ENCODE measurements at places on chromosomes 7 and 10.

GRCh38 chr7:17362439-17363105 lies 64.1 kb downstream of the AHR start:
- no peak for DNase-seq

DNA sequence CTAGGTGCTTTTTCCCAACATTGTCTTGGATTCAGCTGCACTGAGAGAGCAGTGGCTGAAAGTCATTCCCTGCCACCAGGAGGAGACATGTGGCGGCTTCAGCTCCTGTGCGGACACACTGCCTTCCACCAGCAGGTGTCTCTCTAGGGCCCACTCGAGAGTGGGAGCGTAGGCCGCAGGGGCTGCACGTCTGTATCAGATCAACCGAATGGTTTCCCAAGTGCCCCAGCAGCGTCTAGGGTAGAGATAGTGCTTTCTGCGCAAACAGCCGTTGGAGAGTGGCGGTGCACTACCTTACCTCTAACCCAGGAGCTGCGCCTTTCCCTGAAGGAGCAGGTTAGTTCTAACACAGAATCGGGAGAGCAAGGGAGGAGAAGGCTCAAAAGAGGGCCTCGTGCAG lies 31.7 kb downstream of the PAPOLB start:
- DNase-seq = no peak

DNA sequence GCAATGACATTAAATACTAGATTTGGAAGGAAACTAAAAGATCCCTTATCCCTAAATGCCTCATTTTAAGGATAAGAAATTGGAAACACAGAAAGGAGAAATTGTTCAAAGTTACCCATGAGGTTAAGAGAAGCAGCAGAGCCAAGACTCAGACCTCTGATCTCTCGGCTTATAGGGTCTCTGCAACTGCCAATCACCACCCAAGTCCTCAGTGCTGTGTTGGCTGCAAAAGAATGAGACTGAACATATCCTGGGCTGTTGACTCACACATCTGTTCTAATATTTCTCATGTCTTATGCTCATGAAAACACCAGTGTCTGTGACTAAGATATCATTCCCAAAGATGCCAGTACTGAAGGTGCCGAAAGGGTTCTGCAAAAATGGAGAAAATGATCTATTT lies 153.3 kb downstream of the XPNPEP1 start:
- DNase-seq = no peak

DNA sequence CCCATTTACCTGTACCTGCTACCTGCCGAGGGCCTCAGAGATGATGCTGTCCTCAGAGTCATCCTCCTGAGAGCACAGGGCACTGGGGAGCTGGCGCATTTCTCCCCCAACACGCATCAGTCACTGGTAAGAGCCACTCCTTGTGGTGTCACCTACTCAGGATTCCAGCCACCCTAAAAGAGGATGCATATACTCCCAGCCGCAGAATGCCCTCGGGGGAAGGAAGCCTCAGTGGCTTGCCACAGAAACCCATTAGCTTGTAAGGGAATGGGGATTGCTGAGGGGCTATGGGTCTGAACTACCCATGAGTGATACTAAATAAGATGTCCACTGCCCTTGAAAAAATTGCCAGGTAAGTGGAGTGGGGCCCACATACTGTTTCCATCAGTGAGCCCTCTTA lies 279.2 kb downstream of the WDR11 start:
- no peak for DNase-seq

- no peak for DNase-seq
These were observed 69.0 kb downstream of the TAF3 start for GRCh38 chr10:7887174-7887816.

DNA sequence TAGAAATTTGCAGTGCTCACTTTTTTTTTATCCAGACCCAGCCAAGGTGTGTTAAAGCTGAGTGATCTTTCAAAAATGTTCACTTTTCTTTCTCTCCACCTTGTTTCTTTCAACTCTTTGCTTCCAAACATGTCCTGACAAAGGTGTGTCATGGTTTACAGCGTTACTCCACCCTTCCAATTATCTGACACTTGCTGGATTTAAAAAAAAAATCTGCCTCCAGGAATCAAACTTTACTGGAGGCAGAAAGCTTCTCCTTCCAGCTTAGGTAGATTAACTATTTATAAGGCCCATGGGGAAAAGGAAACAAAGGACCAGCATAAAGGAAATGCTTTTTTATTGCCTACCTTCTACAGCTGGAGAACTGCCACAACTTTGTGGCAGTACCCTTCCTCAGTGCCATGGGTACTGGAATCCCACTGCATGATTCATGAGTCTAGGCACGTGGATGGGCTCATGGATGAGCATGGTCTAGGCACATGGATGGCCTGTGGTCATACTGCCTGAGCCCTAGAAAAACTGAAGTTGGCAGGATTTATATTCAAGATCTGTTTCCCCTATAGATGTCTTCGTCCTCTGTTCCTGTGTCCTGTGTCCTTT lies at the start of gene COL17A1:
Gene COL17A1, minus strand, starts transcription at position 80 of the 600 bp plus-strand sequence. CDS start 5,207 bp downstream, outside the sequence.
- DNase-seq = no peak

GRCh38 chr7:93765475-93765874 lies 125.1 kb downstream of the TFPI2 start:
- DNase-seq = no peak

GRCh38 chr7:56291-56913 lies 136.0 kb upstream of the FAM20C start:
- no peak for DNase-seq

GRCh38 chr7:128781851-128782250 lies 6.3 kb upstream of the OPN1SW start:
- DNase-seq = no peak

DNA sequence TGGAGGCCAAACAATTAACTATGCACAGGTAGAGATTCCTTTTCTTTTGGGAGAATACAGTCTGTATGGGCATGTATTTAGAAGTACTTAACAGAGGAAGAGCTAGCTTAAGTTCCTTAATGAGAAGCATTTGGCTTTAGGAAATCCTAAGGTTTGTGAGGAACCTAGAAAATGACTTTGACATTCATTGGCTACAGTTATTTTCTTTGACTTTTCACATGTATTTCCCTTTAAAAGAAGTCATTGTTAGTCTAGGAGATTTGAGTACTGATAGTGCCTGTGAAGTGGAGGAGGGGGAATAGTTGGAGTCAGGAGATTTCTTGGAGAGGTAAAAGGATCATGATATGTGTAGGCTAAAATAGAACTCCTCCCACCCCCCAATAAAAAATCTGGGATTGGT lies 3.6 kb downstream of the HELLS start:
- DNase-seq = no peak

- no peak for DNase-seq
These were observed 47.5 kb downstream of the WIPF3 start for GRCh38 chr7:29853789-29854188.

DNA sequence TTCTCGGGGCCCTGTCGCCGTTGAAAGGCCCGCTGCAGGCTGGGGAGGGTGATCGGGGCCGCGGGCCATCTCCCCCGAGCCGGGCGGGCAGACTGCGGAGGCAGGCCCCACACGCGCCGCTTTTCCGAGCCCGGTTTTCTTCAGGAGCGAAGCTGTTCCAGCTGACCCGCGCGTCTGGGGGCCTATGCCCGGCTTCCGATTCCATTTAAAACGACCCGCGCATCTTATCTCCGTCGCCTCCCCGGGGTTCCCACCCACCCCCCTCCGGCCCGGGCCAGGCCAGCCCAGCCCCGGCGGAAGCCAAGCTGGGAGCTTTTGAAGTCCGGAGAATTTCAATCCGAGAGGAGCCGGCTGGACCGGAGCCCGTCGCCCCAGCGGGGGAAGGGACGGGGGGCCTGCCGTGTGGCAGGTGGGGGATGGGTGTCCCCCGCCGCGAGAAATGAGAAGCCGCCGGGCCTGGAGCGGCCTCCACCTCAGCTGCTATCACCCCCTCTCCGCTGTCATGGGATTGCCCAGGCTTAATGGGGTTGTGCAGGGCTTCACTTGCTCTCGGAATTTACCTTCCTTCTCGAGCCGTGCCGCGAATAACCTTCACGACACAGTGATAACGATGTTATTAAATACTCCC lies 3.1 kb upstream of the EVX1 start:
- no peak for DNase-seq

GRCh38 chr7:87106974-87107612 lies 45.2 kb upstream of the DMTF1 start:
- DNase-seq = no peak

GRCh38 chr10:12279281-12279680 lies 70.1 kb upstream of the CAMK1D start:
- no peak for DNase-seq

DNA sequence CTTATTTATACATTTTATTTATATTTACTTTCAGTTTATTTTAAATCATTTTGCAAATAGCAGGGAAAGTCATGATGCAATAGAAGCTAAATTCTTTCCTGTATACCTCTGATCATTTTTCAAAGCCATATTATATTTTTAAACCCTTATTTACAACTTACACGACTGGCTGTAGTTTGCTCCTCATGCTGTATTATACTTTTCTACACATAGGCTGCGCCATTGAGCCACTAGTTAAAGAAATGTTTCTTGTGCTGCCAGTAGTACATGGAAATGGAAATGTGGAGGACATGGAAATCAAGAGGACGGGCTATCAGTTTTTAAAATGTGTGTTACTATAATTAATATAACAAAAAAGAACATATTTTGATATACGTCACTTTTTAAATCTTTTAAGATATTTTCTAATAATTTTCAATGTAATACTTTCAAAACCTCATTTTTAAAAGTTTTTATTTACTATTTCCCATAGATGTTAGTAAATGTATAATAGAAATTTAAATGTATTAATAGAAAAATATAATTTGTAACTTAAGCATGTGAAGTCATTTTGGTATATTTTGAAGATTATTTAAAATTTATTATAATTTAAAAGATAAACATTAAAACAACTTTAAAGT lies 118.5 kb downstream of the VTI1A start:
- no peak for DNase-seq

DNA sequence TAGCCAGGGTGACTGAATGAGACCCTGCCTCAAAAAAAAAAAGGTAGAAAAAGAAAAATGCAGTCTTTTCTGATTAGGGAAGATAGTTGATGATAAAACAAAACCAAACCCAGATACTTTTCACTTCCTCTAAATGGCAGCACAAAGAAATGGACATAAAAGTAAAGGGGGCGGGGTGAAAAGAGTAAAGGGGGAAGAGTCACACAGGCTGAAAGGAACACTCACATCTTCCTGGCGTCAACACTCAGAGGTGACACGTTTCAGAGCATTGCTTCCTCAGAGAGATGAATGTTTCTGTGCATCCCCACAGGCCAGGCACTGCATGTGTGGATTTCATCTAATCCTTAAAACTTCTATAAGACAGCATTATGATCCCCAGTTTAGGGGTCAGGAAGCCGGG lies 81.2 kb downstream of the HIPK2 start:
- DNase-seq = no peak

DNA sequence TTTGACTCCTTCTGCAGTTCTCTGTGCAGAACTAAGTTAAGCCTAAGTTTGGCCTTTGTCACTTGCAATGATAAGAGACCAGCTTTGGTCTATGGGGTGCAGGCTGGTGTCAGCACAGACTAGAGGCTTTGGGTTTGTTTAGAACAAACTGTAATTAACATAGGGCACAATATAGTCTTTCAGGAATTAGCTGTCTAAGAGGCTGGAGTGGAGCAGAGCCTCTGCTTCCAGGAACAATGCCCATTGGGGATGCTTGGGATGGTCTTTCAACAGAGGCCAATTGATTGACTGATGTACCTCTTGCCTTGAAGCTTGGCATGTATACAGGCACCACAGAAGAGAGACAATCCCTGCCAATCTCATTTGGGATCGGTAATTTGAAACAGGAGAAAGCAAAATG lies 4.7 kb downstream of the SUFU start:
- DNase-seq = no peak

- no peak for DNase-seq
These were observed 55.5 kb upstream of the PTPN12 start for GRCh38 chr7:77481615-77482014.

DNA sequence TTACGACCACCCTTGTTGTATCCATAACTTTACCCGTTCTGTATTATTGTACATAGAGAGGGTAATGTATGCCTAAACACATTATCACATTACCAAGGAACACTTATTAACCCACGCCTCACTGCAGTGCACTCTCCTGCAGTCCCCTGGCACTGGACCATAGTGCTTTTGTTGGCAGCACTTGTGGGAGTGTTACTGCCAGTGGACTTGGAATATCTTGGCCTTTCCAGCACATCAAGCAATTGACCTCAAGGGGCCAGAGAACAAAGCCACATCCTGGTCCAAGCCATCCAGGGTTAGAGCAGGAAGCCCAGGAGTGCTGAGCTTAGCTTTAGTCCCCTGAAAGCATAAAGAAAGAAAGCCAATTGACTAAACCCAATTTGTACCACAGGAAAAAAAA lies 304.2 kb downstream of the PCDH15 start:
- no peak for DNase-seq

Measured in activated CD4-positive, CD25-positive, alpha-beta regulatory T cell (primary cell).